Stimulated activated naive CD4-positive, alpha-beta T cell (primary cell): ENCODE measurements at places on chromosomes 11 and 22.

- no peak for DNase-seq
Observed at GRCh38 chr22:38845004-38845740, 1.3 kb upstream of the NPTXR start.

- DNase-seq = no peak
Observed at GRCh38 chr11:90701716-90702115, 478.9 kb upstream of the CHORDC1 start.

DNA sequence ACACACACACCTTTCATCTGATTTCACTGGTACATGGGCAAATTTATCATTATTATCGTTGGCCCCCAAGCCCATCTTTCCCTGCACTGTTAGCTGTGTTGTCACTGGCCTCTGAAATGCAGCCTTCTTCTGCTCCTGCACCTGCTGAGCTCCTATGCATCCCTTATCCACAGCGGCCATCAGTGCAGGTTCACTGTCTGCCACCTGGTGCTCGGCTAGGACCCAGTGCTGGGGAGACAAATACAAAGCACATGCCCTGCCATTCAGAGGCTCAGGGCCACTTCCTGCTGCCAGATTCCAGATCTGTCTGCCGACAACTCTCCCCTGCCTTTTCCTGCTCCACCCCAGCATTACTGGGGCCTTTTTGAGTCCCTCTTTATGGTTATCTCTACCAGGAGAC lies 1205.4 kb downstream of the TBC1D22A start:
- no peak for DNase-seq

DNA sequence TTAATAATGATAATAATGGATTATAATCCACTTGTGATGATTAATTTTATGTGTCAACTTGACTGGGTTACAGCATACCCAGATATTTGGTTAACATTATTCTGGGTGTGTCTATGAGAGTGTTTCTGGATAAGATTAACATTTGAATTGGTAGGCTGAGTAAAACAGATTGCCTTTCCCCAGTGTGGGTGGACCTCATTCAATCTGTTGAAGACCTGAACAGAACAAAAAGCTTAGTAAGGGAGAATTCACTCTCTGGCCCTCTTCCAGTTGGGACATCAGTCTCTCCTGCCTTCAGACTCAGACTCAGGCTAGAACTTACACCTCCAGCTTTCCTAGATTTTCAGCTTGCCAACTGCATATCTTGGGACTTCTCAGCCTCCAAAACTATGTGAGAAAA lies 37.3 kb upstream of the RRAS2 start:
- DNase-seq = no peak

- DNase-seq = peak; percentile 36
Observed at GRCh38 chr22:30969532-30970355, 679 bp downstream of the TUG1 start.

DNA sequence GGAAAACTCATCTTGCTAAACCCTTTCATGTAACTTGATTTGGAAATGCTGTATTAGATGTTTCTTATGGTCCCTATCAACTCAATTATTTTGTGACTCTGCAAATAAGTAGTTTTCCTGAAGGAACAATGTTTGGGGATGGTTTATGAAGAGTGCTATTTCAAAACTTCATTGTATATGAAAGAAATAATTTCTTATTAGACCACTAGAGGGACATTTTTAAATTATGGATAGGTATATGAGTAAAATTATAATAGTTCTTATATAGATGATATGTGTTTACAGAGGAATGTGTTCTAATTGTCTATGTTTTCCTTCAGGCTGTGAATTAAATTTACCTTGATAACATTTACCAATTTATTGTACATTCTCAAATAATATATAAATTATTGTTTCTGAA lies 509.4 kb upstream of the RAG2 start:
- no peak for DNase-seq

- DNase-seq = no peak
Observed at GRCh38 chr11:93236741-93237675, 39.2 kb upstream of the SLC36A4 start.

DNA sequence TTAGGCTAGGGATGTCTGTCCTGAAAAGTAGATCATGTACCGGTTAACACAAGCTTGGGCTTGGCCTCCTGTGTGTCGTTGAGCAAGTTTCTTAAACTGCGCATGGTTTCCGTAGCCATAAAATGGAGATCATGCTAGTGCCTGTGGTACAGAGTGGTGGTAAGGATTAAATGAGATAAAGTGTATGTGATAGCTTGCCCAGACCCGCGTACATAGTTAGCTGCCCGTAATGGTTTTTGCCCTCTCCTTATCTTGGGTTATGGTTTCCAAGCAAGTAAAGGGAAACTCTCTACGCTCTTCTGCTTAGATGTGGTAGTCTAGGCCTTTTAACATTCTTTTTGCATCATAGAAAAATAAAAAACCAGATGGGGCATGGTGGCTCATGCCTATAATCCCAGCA lies 11.0 kb upstream of the PTPRJ start:
- no peak for DNase-seq

GRCh38 chr11:36292311-36292722 lies 3.1 kb upstream of the COMMD9 start:
- no peak for DNase-seq

GRCh38 chr11:121494355-121495099 lies 41.8 kb upstream of the SORL1-AS1 start:
- DNase-seq = peak; percentile 31

- DNase-seq = no peak
Observed at GRCh38 chr11:17718015-17718414, 1.4 kb upstream of the MYOD1 start.

- DNase-seq = no peak
Observed at GRCh38 chr22:26570115-26570514, 19.8 kb downstream of the TPST2 start.

GRCh38 chr11:95924414-95924760 lies 480 bp upstream of the MTMR2 start:
- DNase-seq = no peak

DNA sequence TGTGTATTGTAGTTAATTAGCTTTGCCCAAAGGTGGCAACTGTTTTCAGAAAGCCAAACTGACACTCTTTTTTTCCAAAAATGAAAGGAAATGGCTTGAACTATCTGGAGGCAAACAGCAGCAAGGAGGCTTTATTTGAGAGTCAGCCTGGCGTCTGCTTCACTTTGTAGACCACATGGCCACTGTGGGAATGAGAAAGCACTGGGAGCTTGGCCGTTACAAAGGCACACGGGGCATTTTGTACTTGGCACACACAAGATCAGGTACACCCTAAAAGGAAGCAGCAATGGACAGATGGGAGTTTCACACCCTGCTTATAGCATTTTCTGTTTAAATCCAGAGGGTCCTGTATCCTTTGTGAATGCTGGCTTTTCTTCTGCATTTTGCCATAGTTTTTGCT lies 126.3 kb downstream of the MPPED2 start:
- DNase-seq = no peak

GRCh38 chr22:46774980-46775849 lies 12.8 kb downstream of the TBC1D22A start:
- no peak for DNase-seq

GRCh38 chr22:44393066-44393465 lies 80.3 kb upstream of the SHISAL1 start:
- DNase-seq = no peak

GRCh38 chr11:113269096-113269495 lies 45.3 kb upstream of the TTC12 start:
- DNase-seq = no peak

DNA sequence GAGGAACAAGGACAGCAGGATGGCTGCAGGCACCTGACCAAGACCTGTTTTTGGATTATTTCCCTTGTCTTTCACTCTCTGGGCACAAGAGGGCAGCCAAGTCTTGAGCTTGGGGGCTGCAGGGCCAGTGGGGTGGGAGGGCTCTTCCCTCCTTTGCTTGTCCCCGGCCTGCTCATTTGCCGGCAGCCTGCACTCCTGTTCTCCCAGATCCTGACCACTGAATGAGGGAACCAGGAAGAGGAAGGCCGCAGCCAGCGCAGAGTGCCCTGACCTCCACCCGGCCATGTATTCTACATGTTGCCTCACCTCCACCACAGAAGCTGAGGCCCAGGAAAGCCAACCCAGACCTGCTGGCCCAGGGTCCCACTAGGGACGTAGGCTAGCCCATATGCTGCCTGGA lies 15.5 kb upstream of the NNMT start:
- peak; percentile 39 for DNase-seq

DNA sequence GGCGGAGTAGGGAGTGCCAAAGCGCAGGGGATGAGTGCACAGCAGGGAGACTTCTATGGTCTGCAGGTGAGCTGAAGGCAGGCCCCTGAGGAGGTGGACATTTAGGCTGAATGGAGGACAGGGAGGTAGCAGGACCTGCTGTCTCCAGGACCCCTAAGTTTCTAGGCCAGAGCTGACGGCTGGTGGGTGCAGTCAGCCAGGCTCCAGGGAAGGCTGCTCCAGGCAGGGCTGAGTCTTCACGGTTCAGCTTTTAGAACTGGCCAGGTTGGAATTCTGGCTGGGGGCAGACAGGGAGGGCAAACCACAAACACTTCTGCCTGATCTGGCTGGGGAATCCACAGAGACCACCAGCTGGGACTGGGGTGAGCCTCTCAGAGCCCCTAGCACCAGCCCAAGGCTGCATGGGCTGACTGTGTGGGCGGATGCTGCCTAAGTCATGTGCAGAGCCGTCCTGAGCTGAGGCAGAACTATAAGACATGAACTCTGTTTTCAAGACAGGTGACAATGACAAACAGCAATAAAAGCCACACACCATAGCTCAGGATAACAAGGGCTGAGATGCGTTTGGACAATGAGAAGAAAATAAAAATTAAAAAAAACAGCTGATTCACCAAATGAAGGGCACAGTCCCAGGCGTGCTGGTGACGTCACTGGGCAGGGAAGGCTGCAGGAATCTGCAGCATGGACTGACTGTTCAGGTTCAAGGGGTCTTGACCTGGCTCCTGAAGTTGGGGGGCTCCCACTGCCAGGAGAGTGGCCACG lies 10.4 kb upstream of the MALAT1 start:
- no peak for DNase-seq

- no peak for DNase-seq
Observed at GRCh38 chr11:2548596-2548995, 103.8 kb downstream of the KCNQ1 start.

- no peak for DNase-seq
Observed at GRCh38 chr11:27012234-27012921, 18.5 kb downstream of the FIBIN start.

GRCh38 chr11:61883327-61883726 lies 8.0 kb downstream of the FADS3 start:
- DNase-seq = no peak

DNA sequence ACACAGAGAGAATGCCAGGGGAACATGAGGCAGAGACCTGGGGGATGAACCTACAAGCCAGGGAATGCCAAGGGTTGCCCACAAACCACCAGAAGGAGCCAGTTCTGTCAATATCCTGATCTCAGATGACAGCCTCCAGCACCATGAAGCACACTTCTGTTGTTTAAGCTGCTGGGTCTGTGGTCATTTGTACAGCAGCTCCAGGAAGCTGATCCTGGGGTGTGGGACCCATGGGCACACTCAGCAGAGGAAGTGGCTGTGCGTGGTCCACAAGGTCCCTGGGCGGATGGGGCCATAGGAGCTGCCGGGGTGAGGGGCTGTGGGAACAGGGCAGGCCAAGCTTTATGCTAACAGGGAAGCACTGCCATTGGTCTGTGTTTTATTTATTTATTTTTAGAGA lies 12.1 kb downstream of the PPM1F start:
- DNase-seq = no peak

- no peak for DNase-seq
Observed at GRCh38 chr11:20599221-20600019, at the start of gene SLC6A5. SLC6A5 (plus strand) TSS chr11:20599608; CDS start chr11:20599673, 65 bp downstream.
